Cerebellar cortex (tissue), 1 donor: ENCODE measurements at places on chromosomes 4 and X.

DNA sequence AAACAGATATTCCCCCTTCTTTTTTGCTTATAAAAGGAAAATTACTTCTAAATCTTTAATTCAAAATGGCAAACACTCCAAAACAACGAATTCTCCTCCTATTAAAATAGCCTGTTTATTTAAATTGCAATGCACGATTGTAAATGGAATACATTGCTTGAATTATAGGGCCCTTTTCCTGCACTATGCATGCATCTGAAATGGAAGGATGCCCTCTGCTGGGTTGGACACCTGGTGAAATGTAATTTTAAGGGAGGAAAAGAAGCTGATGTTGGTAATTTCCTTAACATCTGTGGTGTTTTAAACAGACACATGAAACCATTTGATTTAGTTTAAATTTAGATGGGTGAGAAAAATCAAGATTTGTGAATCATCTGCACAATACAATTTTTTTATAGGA, 72.8 kb downstream of the GRXCR1 start:
- DNase-seq = peak; percentile 45

- DNase-seq = peak; percentile 17
These were observed 547.5 kb downstream of the NLGN4X start for GRCh38 chrX:5681159-5681558.

GRCh38 chr4:6714954-6715353, 1.0 kb upstream of the BLOC1S4 start:
- DNase-seq = no peak

DNA sequence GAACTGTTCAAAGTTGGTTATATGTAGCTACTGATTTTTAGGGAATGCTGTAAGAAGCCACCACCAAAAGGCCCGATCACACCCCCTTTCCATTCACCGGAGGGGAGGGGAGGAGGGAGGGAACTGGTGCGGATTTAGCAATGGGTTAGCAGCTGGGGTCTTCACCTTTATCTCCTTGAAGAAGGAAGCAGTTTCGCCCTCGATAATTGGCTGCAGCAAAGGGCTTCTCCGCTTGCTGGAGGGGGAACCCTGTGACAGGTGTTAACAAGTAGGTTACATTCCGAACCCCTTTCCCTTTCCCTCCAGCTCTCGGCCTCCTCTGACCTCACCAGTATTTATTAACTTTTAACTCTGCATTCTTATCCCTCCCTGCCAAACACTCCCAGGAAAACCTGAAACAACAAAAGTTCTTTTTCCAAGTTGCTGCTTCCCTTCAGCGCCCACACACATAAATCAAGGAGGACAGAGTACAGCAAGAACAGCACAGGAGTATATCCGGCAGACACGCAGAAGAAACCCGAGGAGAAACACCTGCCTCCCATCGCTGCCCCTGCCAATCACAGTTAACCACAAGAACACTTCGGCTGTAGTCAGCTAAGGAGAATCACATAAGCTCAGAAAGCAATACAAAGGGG, 39.8 kb upstream of the NAP1L5 start:
- peak; percentile 65 for DNase-seq

GRCh38 chr4:3765271-3766035, 732 bp upstream of the ADRA2C start:
- DNase-seq = peak; percentile 26

DNA sequence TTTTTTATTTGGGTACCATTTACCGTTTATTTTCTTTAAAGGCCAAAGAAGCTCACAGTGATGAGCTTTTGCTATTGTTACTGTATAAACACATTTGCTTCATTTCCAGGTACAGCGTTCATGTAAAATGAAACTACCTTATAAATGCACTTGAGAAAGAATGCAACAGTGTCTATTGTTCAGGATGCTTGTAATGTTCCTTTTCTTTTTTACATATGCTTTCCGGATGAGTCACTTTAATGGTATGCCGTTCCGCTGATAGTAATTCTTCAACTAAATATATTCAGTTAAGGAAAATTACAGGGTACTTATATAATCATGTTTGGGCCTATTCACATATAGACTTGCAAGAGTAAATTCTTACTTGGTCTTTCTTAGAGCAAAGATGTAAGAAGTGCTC, 354.9 kb downstream of the RPA4 start:
- no peak for DNase-seq

- DNase-seq = peak; percentile 19
These were observed 51.2 kb upstream of the TADA2B start for GRCh38 chr4:6991771-6992557.

- no peak for DNase-seq
These were observed 1.4 kb downstream of the CD99 start for GRCh38 chrX:2692221-2693112.
